ENCODE measurements at places on chromosomes 2 and 18.

- no peak for DNase-seq
Observed at GRCh38 chr2:188693111-188693510, 281.1 kb upstream of the COL3A1 start.

DNA sequence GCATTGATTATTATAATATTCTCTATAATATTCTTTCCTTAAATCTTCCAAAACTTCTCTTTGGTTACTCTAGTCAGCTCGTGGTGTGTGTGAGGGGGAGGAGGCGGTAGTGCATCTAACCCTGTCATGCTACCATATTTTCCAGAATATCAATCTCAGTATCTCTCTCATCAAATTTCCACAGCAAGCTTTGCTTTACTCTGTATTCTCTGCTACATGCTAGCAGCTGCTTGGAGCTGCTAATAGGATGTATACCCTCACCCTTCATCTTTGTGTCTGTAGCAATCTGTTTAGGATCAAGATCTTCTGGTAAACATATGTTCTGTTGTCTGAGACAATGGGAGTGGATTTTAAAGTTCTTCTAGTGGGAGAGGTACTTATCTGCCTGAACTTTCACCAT lies 303.8 kb upstream of the KLHL14 start:
- DNase-seq, result no peak

DNA sequence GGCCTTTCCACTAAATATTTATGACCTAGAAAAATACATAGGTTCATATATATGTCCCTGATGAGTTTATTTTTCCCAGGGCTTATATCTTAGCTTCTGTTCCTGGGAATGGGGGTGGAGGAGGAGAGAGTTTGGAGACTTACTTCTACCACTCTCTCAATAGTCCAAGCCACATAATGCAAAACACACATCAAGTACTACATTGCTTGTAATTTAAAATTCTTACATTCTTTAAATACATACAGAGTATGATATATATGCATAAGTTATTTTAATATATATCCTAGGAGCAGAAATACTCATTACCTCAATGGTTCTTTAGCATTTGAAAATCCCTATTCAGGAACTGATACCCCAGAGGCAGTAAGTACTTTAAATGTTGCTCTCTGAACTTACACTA lies 73.2 kb upstream of the MYL1 start:
- DNase-seq, result no peak

GRCh38 chr2:84849271-84849952 lies 31.5 kb downstream of the TRABD2A start:
- no peak for DNase-seq

GRCh38 chr2:16330571-16330970 lies 335.1 kb downstream of the CYRIA start:
- no peak for DNase-seq

GRCh38 chr2:5690718-5691220 lies 1.4 kb upstream of the SOX11 start:
- no peak for DNase-seq

DNA sequence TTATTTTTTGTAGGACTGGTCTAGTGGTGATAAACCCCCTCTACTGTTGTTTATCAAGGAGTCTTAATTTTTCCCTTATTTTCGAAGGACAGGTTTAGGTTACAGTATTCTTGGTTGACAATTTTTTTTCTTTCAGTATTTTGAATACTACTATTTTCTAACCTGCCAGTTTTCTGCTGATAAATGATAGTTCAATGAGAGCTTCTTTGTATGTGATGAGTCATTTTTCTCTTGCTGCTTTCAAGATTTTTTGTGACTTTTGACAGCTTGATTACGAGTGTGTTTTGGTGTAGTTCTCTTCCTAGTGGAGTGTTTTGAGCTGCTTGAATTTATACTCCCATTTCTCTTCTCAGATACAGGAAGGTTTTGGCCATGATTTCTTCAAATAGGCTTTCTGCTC lies 77.5 kb downstream of the ACSL3 start:
- DNase-seq, result no peak

- DNase-seq, result no peak
Observed at GRCh38 chr2:241579281-241579680, 20.7 kb downstream of the BOK start.

- peak; percentile 29 for DNase-seq
Observed at GRCh38 chr18:48662011-48662661, 123.3 kb downstream of the CTIF start.

DNA sequence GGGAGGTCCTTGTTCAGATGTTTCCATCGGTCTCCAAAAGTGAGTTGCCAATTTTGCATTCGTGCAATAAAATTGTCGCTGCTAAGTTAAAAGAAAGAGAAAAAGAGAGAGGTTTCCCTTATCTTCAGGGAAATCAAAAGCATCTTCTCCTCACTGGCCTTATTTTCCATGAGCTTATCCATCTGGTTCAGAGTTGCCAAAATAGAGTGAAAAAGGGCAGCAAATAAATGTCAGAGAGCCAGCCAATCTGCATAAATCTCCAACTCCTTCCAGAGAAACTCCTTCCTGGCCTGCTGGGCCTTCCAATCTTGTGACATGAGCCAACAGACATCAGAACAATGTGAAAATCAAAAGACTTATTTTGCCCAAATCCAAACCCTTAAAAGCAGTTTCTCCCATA lies 28.4 kb downstream of the PAX3 start:
- DNase-seq, result no peak

DNA sequence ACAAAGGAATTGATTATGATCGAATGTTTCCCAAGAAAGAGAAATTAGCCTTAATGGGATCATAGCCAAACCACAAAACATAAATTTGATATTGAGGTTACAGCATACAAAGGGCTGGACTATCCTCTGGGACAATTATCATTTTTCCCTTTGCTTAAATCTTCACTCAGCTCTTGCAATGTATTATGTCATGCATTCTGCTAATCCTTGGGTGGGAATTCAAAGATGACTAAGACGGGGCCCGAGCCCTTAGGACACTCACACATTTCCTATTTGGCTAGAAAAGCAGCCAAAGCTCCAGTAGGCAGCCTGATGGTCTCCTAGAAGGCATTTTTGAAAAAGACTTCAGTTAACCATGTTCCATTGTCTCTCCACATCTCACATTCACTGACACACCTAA lies 17.2 kb upstream of the NMI start:
- DNase-seq, result no peak

DNA sequence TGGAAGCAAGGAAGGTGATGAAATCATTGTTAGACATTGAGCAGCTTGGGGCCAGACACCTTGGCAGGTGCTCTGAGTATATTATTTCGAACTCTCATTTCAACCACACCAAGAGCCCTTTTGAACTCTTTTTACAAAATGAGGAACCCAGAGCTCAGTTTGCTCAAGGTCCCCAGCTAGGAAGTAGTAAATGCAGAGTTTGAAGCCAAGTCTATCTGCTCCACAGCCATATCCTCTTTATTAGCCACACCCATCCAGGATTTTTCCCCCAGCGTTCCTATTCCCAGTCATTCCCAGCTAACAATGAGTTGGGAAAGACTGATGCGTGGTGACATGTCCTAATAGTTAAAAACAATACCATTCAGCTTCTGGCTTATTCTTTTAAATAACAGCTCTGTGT lies 40.2 kb downstream of the SEMA4F start:
- no peak for DNase-seq

- DNase-seq, result no peak
Observed at GRCh38 chr2:196244516-196244915, 73.1 kb upstream of the STK17B start.

DNA sequence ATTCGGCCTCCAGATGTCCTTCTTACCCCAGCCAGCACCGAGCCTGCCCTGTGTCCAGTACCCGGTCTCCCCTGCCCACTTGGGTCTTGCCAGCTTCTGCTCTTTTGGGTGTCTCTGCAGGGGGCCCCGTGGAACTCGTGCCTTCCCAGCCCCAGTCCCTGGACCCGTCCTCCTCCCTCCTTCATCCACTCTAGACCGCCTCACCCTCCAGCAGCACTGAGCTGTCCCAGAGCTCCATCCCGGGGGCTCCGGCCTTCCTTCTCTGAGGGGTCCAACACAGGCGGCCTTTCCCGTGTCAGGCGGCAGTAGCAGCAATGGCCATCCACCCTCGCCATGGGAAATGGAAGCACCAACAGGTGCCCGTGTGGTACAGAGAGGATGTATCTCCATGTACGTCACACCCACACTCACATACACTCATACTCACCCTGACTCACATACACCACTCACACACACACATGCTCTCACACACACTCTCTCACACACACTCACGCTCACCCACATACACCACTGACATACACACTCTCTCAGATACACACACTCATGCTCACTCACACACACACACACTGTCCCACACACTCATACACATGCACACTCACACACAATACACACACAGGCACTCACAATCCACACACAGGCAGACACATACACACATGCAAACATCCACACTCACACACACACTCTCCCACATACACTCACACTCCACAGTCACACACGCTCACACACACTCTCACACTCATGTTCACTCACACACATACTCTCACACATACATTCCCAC lies 827.5 kb upstream of the SALL3 start:
- DNase-seq, result no peak

- no peak for DNase-seq
Observed at GRCh38 chr2:167181688-167182087, 293.4 kb downstream of the XIRP2 start.

DNA sequence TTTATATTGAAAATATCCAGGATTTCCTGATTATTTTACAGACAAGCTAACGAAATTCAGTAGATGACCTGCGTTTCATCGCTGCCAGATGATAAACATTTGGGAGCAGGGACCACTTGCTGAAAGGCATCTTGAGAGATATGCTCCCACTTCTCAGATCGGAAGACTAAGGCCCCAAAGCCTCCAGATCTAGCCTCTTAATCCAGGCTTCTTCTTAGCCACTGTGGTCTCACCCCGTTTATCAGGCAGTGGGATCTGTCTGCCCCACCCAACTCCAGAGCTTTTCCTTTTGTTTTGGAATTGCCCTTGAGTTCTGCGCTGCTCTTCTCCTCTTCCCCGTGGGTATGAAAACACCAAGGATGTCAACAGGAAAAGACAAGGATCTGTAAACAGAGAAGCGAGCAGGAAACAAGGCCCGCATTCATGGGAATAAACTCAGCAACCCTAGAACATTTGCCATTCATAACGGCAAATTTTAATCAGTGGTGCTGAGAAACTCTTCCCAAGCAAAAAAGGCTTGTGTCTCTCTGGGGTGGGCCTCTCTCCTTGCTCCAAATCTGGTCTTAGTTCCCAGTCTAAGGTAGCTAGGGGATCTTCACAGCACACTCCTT lies 21.4 kb downstream of the MYL12B start:
- no peak for DNase-seq

- DNase-seq, result no peak
Observed at GRCh38 chr2:23460993-23461392, 76.0 kb downstream of the KLHL29 start.

GRCh38 chr2:95551055-95551568 lies 40.7 kb upstream of the TRIM43 start:
- DNase-seq, result no peak

DNA sequence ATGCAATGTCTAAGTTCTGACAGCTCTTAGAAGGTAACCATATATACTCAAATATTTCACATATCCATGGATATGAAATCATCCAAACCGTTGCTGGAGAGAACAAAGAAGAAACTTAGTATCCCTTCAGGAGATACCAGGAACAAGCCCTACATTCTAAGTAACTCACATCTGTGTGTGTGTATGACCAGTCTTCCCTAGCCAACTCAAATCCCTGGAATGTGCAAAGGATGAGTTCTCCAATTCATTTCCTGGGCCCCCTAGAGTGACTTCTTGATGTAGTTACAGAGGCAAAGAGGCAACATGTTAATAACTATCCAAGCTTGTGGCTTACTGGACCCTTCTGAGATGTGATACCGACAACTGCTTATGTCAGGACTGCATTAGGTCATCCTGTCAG lies 20.1 kb downstream of the TPGS2 start:
- DNase-seq, result no peak

GRCh38 chr2:62814123-62814522 lies 108.6 kb downstream of the EHBP1 start:
- DNase-seq, result no peak

DNA sequence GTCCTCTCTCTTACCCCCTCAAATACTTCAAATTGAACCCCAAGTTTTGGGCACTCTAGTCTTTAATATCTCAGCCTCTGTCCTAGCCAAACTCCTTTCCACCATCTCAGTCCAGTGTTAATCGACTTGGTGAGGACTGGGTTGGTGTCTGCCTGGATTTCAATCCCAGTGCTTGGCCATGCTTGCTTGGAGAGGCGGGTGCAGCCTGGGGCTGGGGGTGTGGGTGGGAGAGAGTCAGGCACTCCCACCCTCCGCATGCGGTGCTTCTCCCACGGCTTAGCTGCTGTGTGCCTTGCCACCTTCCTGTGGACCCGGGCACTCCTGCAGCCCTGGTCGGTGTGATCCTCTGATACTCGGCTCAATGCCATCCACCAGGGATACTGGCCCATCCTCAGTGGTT lies 220.8 kb upstream of the HDAC4 start:
- no peak for DNase-seq

DNA sequence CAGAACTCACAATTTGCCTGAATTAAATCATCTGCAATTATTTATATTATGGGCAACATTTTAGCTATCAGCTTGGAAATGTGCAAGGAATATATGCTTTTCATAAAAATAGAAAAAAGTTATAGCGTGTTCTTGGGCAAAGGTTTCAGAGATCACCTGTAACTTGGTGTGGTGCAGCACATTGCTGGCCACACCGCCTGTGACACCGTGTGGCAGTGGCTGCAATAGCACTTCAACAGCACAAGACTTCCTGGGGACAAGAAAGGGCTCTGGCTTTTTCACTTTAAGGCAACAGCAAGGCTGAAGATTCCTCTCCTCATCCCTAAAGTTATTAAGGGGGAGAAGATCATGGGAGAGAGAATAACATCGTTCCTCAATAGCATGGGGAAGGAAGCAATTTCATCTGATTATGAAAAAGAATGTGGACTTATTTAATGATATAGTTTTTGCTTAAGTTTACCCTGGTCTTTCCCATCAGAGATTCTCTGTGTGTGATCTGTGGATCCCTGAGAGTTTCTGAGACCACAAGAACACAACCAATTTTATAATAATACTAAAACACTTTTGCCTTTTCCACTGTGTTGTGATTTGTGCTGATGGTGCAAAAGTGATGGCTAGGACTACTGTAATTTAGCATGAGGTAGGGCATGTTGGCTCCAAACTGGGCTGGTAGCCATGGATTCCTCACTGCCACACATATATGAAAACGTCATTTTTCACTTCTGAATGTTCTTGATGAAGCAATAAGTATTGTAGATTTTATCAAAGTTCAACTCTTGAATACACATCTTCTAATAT lies 15.0 kb upstream of the SERPINB3 start:
- no peak for DNase-seq

All from head of caudate nucleus (tissue), 42 donors.